ENCODE measurements at places on chromosomes 16 and 17.

- no peak for DNase-seq
Measured at GRCh38 chr17:76032073-76032779, 5.1 kb upstream of the EVPL start.

GRCh38 chr16:72043539-72043938, 10.8 kb upstream of the HP start:
- DNase-seq = no peak

DNA sequence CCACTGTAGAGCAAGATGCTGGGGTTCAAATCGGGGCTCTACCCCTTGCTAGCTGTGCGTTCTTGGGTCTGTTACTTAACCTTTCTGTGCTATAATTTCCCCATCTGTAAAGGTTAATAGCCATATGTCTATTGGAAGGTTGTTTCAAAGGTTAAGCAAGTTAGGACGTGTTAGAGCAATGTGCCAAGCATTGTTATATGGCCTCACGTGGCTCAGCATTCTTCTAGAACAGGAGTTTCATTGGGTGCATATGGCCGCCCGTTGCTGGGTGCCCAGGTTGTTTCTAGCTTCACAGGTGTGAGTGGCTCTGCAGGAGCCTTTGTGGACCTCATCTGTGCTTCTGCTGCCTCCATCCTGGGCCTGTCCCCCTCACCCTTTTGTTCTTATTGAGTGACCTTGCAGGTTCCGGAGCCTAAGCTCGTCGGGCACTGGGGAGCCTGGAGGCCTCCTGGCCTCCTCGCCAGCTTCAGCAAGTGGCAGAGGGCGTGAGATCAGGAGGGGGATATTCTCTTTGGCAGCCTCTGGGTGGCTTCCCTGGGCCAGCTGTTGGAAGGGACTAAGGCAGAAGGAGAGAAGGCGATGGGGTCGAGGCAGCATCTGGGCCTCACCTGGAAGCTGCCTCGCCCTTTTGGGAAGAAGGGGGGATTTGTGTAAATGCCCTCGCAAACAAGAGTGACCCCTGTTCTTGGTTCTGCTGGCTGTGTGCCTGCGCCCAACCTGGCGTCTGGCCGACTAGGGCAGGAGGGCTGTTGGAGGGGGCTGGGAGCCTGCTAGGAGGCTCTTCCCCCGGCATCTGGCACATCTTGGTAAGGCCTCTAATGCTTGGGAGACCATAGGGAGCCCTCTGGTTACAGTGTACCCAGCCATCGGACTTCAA, 80.2 kb upstream of the CIBAR2 start:
- no peak for DNase-seq

DNA sequence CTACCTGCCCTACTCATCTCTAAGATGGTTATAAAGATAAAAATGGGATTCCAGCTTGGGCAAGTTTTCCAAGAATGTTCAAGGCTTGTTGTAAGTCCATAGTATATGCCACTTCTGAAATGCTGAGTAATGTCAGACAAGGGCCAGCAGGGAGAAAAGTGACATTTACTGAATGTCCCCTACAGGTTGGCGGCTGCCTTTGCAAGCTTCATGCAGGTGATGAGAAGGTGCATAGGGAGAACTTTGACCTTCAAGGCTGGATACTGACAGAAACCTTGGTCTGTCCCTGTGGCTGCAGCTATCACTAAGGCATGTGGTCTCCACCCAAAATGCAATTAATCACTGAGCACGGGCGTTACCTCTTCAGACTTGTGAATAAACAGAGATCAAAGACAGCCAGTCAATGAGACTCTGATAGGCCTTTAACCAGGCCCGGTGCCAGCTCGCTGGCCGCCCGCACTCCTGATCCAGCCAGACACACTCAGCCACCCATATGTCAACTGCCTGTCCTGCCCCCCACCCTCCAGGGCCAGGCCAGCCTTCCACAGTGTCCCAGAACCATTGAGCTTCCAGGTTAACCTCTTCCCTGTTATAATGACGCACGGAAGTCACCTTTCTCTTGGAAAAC, 26.8 kb upstream of the AXIN2 start:
- no peak for DNase-seq

GRCh38 chr17:75785016-75785890, 647 bp downstream of the UNK start:
- DNase-seq = peak; percentile 60

DNA sequence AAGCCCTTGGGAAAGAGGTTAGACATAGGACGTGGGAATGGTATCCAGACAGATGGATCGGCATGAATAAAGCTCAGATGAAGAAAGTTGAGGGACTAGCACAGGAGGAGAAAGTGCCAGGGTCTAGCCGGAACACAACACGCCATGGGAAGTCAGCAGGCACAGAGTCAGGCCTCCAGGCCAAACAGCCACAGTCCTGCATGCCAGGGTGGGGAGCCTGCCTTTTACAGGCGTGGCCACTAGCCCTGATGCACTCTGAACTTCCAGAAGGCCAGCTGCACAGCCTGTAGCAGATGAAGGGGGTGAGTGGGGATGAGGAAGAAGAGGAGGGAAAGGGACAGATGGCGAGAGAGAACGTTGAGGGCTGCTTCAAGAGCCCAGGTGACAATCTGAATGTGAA, 5.2 kb downstream of the B9D1 start:
- no peak for DNase-seq

- peak; percentile 79 for DNase-seq
Measured at GRCh38 chr17:77924757-77925336, 33.7 kb upstream of the TNRC6C start.

DNA sequence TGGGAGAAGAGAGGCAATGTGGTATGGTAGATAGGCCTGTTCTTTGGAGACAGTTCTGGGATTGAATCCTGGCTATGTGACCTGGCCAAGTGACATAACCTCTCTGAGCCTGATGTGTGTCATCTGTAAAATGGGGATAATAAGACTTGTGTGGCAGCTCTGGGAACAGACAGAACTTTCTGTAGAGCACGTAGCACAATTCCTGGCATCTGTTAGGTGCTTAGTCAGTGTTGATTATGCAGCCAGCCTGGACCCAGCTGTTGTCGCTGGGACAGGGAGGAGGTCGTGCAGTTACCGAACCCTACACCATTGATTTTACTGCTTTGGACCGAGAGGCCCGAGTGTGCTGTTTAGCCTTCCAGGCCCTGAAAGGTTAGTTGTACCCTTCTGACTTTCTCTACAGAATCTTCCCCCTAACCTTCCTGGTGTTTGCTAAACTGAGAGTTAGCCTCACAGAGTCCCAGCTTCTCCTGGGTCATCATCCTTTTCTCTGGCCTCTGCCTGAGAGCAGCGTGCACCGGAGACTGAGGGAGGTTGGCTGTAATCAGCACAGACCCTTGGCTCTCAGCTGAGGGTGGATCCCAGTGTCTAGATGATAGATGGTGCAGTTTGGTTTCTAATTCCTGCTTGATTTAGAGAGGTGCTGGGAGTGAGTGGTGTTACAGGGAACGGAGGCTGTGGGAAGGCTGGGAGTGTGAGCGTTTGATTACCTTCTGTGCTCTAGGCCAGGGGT, 31.9 kb downstream of the MSI2 start:
- DNase-seq = no peak

GRCh38 chr17:28996554-28997096, 9.2 kb downstream of the SEZ6 start:
- DNase-seq = no peak
